Fibroblast of skin of scalp (primary cell): ENCODE measurements at places on chromosomes 5 and 9.
A peak's percentile ranks its signal among the peaks of the same experiment; 100 is the strongest.

DNA sequence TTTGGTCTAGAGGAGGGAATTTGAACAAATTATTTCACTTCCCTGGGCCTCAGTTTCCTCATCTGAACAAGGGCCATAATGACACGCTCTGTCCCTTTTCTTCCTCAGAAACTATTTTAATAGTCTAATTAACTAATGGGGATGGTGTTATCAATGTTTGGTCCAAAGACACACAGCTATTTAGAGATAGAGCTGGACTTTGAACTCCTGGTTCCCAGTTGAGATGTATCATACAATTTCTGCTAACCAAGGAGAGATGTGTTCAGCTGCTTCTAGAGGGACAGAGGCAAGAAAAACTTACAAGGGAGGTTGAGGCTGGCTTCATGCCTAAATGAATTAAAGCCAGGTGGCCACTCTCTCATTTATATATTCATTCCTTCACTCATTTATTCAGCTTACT, 90.6 kb upstream of the CLINT1 start:
- DNase-seq, result no peak

GRCh38 chr9:137373611-137373980, 49.4 kb downstream of the EXD3 start:
- DNase-seq, result no peak

DNA sequence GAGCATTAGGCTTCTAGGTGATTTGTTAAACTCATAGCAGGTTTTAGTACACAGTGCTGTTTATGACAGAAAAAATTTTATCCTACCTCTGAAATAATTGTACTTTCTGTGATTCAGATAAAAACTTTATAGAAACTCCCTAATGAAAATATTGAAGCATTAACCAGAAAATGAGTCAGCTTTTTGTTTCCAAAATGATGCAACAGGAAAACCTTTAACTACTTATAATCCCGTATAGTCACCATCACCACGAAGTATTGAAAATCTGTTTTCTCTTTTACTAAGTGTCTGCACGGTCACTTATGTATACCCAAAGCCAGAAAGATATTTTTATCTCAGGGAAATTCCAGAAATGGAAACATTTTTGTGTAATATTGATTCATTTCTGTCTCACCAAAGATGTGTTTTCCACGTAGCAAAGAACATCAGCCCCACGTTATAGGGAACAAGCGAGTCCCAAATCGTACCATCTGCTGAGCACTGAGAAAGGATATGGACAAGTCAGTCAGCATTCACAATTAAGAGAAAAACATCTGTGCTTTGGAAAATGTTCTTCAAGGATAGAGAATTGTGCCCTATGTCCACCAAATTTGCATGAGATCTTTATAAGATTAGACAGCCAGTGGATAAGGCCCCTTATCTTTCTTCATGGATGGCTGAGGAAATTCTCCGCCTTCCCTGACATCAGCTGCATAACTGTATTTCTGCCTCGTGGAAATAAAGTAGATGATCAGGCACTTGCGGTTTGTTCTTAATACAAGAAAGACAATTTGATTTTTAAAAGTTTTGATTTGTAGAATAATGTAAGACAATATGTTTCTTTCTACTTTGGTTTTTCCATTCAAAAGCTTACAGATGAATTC, 41.9 kb downstream of the TNFAIP8 start:
- peak; percentile 79 for DNase-seq

GRCh38 chr9:38362852-38363588, 29.5 kb upstream of the ALDH1B1 start:
- peak; percentile 88 for DNase-seq

DNA sequence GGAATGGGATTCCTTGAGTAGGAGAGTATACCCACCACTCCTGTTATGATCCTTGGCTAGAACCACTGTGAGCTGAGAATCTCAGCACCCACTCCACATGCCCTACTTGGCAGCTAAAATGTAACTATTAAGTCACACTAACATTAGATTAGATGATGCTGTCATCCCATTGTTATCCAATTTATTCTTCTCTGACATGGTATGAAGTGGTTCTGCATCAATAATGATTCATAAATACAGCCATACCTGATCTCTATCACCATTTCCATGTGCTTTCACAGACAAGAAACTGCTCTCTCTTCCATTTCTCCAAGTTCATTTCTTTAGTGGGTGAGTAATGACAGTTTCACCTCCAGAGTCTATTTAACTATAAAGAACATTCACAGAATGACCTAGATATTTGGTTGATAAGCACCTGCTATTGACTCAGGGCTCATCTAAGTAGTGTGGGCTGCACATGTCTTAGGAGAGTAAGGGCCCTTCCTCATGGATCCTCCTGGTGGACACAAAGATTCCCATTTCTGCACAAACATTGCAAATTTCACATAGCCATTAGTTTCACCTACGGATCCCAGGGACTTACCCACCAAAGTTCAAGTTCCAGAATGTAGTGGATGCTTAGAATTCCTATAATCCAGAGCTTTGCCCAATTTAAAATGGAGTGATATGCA, 187.9 kb downstream of the EBF1 start:
- DNase-seq, result no peak

- no peak for DNase-seq
Observed at GRCh38 chr9:134046894-134047681, 20.7 kb downstream of the BRD3 start.

GRCh38 chr5:137594717-137595116, 95.6 kb upstream of the SPOCK1 start:
- no peak for DNase-seq

GRCh38 chr5:151772029-151772845, 483 bp downstream of the G3BP1 start:
- peak; percentile 7 for DNase-seq

GRCh38 chr9:97600531-97601227, 32.5 kb downstream of the TSTD2 start:
- no peak for DNase-seq

DNA sequence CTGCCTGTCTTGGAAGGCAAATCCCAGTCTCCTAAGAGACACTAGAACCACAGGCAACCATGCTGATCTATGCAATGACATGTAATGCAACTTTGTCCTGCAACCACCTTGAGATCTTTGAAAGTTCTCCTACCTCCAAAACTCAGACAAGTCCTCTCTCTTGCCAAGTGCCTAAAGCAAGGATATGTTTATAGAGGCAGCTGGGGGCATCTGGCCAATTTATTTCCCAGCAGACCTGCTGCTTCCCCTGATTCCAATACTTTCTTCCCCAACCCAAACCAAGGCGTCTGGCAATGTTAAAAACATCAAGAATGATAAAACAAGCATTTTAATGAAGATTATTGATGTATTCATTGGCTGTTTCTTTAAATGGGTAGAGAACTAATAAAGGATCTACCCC, 138.4 kb downstream of the DOCK8 start:
- DNase-seq, result no peak

DNA sequence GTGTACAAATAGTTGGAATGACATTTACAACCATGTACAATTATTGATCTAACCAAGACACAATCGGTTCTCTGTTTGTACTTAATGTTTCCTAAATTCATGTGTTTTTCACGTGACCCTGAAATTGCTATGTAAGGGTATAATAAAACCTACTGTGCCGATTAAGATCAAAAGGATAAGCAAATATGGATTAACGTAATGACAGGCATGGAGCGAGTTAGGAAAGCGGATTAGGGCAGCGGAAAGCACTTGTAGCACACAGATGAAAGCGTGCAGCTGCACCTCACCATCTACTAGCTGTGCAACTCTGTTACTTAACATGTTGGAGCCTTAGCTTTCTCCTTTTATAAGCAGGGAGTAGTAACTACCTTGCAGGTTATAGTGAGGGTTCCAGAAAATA, 38.3 kb upstream of the ZFYVE16 start:
- no peak for DNase-seq

GRCh38 chr9:14198047-14198840, 115.7 kb downstream of the NFIB start:
- DNase-seq, result no peak

GRCh38 chr5:175862131-175863012, 9.0 kb upstream of the CPLX2 start:
- no peak for DNase-seq

DNA sequence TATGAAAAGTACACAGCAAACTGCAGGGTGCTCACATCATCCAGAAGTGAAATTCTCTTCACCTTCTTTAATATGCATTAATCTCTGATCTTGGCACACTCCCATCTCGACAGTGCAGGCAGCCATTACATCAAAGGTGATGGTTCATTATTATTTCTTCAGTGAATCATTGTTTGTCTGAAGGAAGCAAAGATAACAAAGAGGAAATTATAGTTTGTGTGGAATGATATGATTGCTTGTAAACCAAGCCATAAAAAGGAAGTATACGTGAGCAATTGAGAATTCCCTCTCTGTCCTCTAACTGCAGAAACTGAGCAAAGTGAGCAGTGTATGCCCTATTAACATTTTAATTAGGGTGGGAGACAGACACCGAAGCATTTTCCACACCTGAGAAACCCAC, 171.6 kb upstream of the PPP1R2B start:
- no peak for DNase-seq

DNA sequence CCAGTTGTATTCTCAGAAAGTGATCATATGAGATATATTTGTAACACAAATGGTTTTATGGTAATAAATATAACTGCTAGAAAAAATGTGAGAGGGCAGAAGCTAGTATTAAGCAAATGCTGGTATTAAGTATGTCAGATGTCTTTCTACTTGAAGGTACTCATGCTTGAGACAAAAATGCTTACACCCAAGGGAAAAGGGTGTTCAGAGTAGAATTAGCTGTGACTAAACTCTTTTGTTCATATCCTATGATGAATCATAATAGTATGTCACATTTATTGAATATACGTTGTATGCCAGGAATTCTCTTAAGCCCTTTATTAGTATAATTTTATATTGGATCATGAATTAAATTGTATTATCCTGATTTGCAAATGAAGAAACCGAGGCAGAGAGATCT, 2.2 kb downstream of the ADGRV1 start:
- DNase-seq, result peak; percentile 3

- DNase-seq, result no peak
Observed at GRCh38 chr9:87535817-87536539, 38.3 kb downstream of the DAPK1 start.
